ENCODE measurements at places on chromosomes 3 and 15.

- no peak for DNase-seq
Observed at GRCh38 chr15:56099311-56099710, 105.9 kb upstream of the NEDD4 start.

DNA sequence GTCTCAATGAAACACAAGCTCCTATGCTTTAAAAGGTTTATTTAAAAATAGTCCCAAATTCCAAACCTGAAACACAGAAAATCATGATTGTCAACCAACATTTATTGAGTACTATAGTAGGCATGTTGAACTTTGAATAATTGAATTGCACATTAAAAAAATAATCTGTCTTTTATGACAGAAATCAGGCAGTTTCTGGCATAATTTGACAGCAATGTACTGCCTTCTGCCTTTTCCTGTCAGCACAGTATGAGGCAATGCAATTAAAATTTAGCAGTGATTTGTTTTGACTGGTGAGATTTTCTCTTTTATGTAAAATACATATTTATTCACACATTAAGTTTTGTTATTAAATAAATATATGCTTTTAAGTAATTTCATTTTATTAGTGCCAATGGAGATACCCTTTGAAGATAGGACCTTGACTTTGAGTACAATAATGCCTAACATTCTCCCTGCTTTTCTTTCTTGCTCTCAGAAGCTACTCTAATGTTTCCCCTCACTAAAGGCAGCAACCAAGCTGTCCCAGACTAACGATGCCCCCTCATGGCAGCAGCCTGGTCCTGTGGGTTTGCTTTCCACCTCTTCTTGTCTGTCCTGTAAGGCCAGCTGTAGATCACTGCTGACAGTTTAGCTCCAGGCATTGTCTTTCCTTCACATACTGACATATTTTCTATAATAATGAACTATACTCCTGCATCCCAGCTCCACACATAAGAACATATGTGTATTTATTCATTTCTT is 346.7 kb downstream of the IL20RB start:
- no peak for DNase-seq

- no peak for DNase-seq
Observed at GRCh38 chr3:188268336-188268735, 114.4 kb downstream of the LPP start.

GRCh38 chr15:27094235-27094634 is 123.3 kb downstream of the GABRG3 start:
- DNase-seq = no peak

DNA sequence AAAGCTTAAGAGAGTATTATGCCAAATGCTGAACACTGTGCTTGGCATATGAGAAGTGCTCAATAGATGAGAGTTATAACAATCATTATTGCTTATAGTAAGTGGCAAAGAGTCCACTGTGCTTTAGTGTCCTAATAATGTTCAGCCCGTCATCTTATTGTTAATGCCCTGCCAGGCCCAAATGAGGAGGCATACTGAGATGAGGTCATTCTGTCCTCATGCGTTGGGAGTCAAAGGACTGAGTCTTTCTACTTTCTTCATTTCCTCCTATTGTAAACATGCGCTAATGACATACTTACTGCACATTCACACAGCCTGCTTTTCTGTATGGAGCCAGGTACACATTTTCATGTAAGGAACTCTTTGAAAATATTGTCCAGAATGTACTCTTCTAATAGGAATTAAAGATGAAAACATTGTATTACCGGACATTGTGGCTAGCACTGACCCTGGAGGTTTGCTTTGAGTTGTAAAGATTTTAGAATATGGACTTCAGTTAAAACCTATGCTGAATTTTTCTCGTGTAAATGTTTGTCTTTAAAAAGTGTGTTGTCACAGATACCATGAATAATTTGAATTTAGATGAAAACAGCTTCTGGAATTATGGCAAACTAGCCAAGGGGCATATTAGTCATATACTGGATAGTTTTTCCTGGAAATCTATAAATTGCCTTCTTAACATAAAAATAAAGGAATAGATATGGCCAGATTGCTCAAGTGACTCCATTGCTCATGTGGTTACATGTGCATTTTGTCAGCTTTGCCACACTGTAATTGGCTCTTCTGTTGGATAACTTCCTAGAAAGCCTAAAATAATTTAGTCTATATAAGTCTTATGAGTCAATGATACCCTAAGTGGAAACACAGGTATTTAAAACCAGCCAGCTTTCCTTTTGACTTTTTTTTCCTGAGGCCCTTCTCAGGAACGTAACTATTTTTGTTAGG is 38.3 kb downstream of the KBTBD12 start:
- no peak for DNase-seq

DNA sequence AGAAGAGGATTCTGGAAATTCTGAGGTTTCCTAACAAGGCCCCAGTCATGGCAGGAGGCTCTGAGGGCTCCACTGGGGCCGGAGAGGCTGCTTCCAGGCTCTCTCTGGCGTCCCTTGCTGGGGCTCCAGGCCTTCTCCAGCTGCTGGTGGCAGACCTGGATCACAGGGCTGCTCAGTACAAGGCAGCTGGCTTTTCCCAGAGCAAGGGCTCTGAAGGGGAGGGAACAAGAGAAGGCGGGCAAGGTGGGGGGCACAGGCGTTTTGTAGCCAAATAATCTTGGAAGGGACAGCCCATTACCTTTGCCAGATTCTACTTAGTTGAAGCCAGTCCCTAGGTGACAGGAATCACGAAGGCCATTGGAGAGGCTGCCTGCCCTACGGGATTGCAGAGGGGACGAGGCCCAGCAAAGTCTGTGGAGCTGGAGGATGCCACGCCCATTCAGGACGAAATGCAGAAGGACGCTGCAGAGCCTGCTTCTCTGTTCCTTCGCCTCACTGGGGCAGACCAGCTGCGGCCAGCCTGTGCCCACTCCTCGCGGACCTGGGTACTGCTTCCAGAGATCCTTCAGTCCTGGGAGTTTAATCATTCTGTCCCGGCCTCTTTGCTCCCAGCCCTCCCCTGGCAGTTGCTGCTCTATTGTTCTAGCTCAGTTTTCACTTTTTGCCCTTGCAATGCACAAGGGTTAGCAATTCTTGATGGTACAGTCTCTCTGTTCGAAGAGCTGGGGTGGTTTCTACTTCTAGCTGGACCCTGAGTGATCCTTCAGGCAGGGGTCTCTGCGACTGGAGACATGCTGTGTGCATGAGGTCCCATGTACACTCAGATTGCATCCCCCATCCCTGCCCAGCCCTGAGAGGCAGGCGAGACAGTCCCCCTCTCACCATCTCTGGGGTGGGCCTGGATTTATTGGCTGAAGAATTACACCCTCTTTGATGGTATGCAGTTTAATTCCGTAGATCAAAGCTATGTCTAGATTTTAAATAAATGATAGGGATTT is 149.3 kb upstream of the MEF2A start:
- no peak for DNase-seq

DNA sequence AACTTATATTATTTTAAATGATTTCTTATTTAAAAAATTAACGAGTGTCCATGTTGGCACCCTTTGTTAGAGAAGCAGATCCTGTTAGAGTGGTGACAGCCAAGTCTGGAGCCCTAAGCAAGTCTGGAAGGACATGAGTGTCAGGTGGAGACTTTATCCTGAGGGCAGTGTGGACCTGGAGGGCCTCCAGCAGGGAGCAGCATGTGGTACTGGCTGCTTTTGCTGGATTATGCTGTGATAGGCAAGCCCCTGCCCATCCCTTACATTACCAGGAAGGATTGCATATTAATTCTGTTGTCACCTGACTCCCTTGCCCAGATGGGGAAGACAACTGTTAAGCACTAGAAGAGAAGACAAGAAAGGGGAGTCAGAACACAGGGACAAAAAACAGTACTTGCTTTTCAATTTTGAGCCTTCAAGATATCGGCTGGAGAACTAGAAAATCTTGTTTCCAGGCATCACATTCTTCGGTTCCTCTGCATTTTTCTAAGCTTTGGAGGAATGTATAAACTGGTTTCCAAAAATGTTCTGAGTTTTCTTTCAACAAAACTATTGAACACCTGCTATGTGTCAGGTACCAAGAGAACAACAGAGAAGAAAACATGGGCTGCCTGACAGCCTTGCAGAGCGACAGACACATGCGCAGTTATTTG is 22.7 kb downstream of the ZNF860 start:
- DNase-seq = no peak

- DNase-seq = no peak
Observed at GRCh38 chr3:154794814-154795445, 285.2 kb upstream of the MME start.

DNA sequence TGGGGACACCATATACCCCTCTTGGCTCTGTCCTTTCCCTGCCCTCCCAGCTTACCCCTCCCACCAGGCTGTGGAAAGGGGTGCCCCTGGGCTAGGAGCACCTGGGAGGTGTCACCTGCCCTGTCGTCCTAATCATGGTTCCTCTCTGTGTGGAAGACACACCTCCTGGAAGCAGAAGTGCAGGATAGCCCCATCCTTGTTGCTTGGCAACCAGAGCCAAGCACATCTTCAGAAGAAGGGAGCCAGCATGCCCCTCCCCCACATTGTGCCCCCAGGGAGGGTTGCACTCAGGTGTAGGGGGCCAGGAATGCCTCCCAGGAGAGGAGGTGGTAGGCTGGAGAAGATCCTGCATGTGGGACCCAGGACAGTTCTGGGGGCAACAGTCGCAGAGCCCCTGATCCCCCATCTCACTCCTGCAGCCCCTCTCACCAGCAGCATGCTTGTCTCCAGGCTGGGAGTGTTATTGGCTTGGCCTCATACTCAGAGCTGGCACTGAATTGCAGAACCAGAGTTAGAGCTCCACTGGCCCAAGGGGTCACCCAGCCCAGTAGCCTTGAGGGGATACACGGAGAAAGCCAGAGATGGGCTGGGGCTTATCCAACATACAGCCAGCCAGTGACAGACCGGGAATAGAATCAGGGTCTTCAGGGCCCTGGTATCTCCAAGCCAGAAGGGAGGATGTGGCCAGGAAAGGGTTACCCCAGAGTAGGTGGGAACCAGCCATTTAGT is 8.4 kb downstream of the RAB6B start:
- no peak for DNase-seq

DNA sequence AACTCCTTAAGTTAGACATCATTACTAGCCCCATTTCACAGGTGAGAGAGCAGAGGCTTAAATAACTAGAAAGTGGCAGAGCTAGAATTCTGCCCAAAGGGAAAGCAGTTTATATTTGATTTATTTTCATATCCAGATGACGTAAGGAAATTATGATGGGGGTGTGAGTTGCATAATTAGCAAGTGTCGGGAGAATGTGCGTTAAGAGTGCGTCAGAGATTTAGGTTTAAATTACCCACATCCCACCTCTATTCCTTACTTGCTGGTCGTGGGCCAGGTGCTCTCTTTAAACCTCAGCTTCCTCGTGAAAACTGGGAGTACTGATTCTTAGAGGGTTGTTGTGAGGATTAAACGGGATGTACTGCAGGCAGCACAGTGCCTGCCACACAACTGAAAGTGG is 32.3 kb downstream of the FSTL1 start:
- no peak for DNase-seq

DNA sequence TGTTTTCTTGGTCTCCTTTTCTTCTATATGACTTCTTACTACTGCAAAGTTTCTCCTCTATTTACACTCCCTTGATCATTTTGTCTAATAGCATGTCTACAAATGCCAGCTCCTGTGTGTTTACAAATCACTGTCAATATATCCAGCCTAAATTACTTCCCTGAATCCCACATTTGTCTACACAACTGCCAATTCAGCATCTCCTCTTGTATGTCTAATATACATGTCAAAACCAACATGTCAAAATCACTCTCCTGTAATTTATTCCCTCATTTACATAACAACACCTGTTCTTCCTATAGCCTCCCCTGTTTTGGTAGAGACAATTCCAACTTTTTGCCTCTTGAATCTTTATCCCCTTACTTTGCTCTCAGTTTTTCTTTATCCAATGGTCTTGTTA is 359.3 kb downstream of the PLOD2 start:
- no peak for DNase-seq

Data from NCI-H1417 treated with DMSO at 0.1 percent for 48 hours (cell line).